ENCODE measurements at places on chromosomes 7 and 10.

DNA sequence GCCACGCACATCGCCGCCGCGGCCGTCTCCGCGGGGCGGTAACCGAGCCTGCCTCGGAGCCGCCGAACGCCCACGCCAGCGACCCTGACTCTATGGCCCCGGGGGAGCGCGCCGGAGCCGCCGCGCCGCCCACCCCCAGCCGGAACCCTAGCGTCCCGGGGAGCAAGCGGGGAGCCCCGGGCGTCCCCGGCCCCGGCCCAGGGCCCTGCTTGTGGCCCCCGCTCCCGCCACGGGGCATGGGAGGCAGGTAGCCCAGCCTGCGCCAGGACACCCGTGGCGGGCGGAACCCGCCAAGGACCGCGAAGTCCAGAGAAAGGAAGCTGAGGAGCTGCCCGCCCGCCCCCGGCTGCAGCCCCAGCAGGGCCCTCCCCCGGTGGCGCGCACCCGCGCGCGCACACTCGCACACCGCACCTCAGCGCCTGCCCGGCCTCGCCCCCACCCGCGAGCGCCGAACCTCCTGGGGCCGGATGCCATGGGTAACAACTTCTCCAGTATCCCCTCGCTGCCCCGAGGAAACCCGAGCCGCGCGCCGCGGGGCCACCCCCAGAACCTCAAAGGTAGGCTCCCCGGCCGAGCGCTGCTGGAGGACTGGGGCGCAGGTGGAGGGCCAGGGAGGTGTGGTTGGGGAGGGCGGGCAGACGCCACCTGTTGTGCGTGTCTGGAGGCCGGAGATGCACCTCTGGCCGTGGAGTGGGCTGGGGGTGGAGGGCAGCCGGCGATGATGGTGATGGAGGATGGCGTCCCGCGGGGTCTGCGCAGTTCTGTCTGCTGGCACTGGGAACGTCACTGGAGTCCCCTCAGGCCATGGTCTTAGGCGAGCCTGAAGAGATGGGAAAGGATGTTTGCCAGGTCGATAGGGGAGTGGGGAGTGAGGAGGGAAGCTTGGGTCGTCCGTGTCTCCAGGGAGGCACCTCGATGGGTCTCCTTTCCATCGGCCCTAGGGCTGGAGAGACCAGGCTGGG is 692 bp downstream of the NEURL1 start:
- DNase-seq, result no peak

DNA sequence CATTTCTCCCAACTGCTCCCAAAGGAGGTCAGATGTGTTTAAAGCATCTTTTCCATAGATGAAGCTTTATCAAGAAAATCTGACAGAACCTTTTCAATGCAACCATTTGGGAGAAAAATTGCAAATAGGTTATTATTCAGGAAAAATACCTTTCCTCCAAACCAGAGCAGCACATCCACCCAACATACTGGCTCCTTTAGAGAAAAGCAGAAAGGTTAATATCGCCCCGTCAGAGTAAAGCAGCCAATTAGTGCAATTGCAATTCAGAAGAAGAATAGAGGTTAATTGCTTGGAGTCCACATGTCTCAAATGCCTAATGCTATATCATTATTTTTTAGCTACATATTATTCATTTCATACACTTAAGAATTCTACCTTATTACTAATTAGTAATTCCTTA is 48.9 kb upstream of the HSPA12A start:
- no peak for DNase-seq

- DNase-seq, result no peak
Measured at GRCh38 chr10:53886325-53887300, 914.4 kb downstream of the PCDH15 start.

- no peak for DNase-seq
Measured at GRCh38 chr7:24831240-24831639, 74.0 kb upstream of the GSDME start.

DNA sequence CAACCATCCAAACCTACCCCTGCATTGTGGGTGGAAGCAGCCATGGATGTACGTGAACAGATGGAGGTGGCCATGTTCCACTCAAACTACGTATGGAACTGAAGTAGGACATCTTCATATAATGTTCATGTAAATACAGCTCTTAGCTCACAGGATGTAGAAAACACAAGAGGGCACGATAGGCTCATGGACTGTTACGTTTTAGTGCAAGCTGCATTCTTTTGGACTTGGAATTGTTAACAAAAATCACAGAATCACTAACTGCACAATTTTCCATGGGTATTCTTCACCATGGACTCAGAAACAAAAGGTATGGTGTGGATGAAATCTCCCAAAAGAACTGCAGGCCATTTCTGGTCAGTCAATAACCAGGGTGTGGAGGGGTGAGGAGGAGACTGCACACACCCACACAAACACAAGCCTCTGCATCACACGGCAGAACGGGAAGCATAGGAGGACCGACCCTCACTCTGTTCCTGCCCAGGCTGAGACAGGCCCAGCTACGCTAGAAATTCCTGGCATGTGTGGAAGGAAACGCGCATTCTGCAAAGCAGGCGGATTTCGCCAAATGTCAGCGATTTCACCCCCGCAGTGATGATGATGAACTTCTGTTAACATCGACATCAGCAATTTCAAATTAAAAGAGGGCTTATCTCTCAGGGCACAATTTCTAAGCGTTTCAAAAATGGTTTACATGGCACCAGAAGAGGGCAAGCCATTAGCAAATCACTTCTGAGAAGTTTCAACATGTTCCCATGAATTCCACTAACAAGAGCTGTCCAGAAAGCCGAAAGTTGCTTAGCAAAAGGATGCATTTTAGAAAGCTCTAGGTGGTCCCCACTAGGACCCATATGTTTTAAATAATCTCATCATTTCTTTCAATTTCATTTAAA is 149.0 kb downstream of the TNS3 start:
- DNase-seq, result no peak

DNA sequence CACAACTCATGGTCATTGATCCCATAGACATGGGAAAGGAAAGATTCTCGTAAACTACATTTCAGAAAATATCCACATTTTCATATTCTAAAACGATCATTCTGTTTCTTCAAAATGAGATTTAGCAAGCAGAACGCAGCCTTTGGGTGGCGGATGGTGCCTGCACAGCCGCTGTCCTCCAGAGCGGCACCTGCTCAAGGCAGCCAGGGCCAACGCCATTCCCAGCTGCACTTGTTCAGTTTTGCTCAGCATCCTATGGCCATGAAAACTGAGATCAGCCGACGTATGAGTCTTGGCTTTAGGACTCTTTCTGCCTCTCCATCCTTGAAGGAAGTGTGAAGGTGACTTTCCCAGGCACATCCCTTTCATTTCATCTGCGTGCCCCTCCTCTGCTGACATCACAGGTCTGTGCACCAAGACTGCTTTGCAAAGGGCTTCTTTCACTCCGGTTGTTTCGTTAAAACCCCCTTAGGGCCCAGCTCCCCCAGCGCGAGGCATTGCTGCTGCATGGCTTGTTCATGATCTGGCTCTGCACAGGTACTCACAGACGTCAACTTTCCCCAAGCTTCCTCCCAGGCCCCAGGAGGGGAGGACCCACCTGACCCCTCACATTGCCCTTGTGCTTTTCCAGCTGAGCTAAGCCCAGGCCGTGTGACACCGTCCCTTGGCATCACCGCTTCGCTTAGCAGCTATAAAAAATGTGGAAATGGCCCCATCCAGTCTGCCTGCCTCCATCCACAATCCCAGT is 37.2 kb downstream of the TCERG1L start:
- DNase-seq, result no peak

GRCh38 chr7:131194070-131194865 is 133.4 kb upstream of the MKLN1 start:
- DNase-seq, result no peak

Measured in AG09309 (cell line).